ENCODE measurements at places on chromosomes 5 and 9. TPM values are rescaled to one million over a fixed set of nuclear protein-coding genes. Genes with fewer than 3 reads are reported as not detected.

SPAG8 gene
- 1.6 TPM for total RNA-seq

GEMIN5 gene
- 24.7 TPM for total RNA-seq

BTNL9 gene
- total RNA-seq, result not detected

ANKRD18A gene
- 2.7 TPM for total RNA-seq

TPPP gene
- not detected for total RNA-seq

SMIM3 gene
- total RNA-seq, result 30.4 TPM

F12 gene
- 0.45 TPM for total RNA-seq

OLFML2A gene
- total RNA-seq, result not detected

HAVCR1 gene
- total RNA-seq, result 26.5 TPM

DBH gene
- total RNA-seq, result not detected

DNAJB5 gene
- total RNA-seq, result 1.7 TPM

DMRT1 gene
- not detected for total RNA-seq

ARSI gene
- not detected for total RNA-seq
